ENCODE measurements at places on chromosomes 1 and 21.

DNA sequence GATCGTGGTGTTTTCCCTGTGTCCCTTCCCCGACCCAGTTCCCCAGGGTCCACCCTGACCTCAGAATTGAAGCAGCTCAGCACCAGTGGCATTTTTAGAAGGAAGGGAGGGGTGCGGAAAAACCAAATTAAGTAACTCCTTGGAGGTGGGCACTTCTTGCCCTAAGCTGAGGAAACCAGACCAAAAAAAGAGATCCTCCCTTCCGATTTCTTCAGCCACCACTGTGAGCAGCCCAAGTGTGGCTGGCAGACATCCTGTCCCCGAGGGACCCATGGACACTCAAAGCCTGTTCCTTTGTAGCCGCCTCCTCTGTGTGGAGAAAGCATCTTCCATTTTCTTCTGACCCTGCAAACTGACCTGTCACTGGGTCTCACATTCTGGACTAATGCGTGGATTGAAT lies 31.3 kb downstream of the KIRREL1 start:
- DNase-seq = no peak

DNA sequence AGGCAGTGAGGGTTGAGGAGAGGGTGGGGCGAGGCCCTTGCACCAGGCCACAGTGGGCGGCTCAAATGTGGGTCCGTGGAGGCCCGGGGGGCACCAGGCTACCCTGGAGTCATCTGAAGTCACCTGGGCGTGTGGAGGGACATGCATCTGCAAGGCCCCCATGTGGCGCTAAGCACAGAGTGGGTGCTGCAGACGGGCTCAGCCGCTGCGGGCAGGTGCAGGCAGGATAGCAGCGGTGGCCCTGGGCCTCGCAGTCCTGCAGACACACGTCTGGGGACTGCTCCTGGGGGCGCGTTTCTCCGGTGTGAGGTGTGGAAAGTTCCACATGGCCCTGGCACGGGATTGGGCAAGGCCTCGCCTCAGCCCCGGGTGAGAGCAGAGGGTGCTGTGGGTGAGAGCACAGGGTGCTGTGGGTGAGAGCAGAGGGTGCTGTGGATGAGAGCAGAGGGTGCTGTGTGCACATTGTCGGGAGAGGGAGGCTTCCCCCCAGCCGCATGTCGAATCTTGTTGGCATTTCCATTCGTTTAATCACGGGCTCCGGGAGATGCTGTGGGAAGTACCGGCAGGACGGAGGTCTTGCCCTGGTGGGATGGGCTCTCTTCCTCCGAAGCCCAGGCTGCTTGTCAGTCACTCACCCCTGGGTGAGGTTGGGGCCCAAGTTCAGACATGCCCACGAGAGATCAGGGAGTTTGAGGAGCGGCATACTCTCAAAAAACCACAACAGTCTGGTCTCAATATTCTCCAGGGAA lies 46.5 kb downstream of the TP73 start:
- DNase-seq = no peak

- peak; percentile 72 for DNase-seq
Measured at GRCh38 chr1:183989078-183989577, 48.4 kb downstream of the COLGALT2 start.

DNA sequence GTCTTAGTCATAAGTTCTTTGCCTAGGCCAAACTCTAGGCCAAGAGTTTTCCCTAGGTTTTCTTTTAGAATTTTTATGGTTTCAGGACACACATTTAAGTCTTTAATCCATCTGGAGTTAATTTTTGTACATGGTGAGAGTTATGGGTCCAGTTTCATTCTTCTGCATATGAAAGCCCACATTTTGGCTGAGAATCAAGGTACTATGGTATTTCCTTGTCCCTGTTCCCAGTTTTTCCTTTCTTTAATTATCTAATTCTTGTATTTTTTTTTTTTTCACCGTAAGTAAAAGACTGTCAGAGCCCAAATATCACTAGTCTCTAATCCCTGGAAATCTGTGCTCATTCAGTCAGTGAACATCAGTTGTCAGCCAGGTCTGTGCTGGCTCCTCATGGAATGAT lies 105.4 kb downstream of the MAP3K21 start:
- no peak for DNase-seq

DNA sequence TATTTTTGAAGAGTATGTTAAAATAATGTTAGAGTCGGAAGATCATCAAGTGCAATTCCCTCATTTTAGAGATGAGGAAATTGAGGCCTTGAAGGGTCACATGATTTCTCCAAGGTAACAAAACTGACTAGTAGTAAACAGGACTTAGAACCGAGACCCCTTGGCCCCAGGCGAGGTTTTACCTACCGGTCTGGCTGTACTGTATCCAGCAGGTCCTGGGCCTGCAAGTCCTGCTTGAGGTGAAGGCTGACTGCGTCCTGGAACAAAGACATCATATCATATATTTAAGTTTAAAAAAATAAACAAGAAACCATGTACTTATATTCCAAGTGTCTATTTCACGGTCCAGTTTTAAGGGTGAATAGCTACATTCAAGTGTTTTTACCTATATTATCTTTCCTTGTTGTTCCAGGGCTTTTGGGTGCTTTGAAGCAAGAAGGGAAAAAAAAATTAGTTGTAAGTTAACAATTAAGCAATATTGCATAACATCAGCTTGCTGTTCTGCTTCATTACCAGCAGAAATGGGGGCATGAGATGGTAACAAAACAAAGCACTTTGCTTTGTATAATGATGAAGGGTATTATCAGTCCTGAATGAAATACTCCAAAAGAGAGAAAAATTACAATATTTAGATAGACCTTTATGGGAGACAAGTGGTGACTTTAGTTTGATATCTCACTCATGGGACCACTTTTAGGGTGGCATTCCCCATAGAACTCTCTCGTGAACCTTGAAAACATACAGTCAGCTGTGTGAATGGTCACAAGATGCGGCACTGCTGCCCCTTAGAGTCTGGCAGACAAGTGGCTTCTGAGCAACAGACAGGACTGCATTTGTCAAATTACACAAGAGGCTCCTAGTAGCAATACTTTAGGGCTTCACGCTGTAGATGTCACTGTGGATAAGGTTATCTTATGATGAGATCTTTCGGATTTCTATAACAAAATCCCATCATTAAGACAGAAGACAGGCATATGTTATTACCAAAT lies 29.8 kb upstream of the CFAP298 start:
- DNase-seq = no peak

DNA sequence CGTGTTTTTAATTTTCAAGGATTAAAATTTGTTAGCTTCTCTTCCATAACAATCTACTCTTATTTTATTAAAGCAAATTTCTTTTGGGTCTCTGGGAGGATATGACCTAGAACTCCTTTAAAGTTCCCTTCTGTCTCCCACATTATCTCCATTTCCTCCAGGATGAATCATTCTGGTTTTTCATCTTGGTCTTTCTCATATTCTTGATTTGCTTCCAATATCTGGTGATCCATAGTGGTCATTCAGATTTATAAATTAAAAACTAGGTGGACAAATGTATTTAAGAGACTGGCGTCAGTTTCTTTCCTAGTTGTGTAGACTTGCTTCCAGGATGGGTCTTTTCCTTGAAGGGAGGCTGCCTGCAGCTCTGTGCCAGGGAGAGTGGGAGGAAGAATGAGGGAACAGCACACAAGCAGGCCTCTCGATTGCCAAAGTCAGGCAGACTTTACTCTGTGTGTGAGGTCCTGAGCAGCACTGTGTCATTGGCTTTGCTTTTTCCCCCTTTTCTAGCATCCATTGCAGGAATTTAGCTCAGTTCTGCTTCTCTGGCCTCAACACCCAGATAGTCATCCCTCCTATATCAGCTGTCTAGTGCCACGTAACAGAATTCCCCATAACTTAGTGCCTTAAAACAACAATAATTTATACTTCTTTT lies 48.1 kb upstream of the FOXO6 start:
- no peak for DNase-seq

DNA sequence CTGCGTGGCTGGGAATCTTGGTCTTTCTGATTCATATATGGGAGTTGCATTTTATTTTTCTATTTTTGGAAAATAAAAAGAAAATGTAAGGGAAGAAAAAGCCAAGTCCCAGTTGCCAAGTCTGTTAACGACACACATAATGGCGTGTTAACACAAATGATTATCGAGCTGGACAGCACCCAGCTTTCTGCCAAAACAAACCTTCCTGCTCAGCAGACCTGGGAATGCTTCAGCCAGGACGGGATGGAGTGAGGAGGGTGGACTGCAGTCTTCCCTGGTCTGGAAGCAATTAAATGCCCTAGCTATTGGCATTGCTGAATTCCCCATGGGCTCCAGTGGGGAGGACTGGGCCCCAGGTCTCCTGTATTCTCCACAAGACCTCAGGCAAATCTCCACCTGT lies 184.2 kb upstream of the USP24 start:
- no peak for DNase-seq

DNA sequence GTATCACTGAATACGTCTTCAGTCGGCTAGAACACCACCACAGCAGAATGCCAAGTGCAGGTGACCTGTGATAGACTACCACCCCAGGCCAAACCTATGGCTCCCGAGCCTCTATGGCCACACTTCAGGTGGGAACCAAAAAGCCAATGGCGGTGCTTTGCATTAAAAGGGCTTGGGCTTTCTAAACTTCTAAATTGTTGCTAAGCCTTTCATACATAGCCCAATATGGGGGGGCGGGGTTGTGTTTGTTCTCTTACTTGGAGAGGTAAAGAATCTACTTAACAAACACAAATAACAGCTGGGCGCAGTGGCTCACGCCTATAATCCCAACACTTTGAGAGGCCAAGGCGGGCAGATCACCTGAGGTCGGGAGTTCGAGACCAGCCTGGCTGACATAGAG lies 19.7 kb downstream of the USP48 start:
- DNase-seq = no peak

DNA sequence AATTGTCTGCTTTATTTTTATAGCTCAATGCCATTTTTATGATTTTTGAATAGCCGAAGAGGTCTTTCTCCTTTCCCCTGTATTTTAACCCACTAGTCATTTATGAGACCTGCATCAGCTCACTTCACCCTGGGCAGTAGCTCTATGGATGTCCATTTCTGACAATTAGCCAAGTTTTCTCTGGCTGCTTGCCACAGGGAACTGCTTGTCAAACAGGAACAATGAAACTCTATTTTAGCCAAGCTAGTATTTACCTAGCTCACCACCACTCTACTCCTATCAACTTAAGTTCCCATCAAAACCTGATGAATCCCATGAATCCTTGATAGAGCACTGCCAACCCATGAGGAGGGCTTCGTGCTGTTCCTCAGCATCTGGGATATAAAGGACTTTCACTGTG lies 406.7 kb downstream of the RWDD3 start:
- no peak for DNase-seq

DNA sequence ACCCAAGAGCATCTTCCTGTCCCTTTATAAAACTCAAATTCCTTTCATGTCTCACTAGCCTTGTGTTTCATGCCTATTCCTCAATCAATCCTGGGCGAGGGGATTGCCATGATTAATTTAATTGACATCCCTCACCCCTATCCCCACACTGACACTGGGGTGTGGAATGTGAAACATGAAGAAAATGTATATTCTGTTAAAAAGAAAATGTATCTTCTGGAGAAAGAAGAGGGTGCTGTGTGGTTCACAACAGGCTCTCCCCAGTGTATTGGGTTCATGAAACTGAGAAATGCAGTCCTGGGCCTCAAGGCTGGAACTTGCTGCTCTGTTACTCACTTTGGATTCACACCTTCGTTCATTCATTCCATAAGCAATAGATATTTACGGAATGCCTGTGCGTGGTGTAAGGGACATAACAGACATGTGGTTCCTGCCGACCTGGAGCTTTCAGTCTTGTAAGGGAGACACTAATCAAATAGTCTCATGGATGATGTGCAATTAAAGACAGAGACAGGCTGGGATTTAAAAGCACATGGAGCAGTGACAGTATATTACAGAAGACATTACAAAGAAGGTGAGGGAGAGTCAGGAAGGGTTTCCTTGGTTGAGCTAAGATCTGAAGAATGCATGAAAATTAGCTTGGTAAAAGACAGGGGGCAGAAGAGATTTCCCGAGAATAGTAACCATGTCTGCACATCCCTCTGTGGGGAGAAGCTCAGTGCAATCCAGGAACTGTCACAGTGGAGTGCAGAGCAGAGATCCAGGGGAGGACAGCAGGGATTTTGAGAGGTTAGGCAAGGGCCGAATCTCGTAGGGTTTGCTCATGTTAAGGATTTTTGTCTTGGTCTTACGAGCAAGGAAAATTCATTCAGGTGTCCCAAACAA lies 32.1 kb downstream of the SERTAD4 start:
- no peak for DNase-seq

GRCh38 chr1:169896013-169896412 lies 2.3 kb upstream of the SCYL3 start:
- no peak for DNase-seq

GRCh38 chr1:44759077-44759476 lies 16.3 kb upstream of the RPS8 start:
- no peak for DNase-seq

GRCh38 chr1:212478467-212479025 lies 45.8 kb downstream of the NENF start:
- DNase-seq = no peak

GRCh38 chr1:4894566-4894965 lies 240.2 kb downstream of the AJAP1 start:
- no peak for DNase-seq

- DNase-seq = no peak
Measured at GRCh38 chr1:11229203-11229602, 33.1 kb downstream of the MTOR start.

- no peak for DNase-seq
Measured at GRCh38 chr1:90274376-90274775, 279.5 kb downstream of the ZNF326 start.

- no peak for DNase-seq
Measured at GRCh38 chr1:39992234-39992633, 37.3 kb downstream of the MFSD2A start.

GRCh38 chr1:78254517-78254916 lies 208.8 kb downstream of the GIPC2 start:
- peak; percentile 66 for DNase-seq

DNA sequence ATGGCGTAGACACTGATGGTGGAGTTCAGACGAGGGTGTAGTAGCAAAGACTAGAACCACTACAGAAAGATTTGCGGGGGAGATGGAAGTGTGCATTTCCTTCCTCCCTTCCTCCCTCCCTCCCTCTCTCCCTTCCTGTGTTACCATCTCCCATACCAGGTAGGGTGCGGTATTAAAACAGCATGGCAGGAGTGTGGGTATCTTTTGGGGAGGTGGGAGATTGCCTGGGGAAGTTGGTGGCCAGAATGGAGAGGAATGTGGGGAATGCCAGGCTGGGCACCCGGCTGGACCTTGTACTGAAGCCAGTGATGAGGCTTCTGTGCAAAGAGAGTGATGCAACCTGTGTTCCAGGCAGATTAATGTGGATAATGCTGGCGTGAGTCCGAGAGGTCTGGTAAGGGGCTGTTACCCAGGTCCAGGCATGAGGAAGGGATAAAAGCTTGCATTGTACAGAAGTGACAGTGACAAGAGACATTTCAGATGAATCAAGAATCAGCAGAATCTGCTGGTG lies 30.3 kb upstream of the PPP2R5A start:
- DNase-seq = no peak

- DNase-seq = no peak
Measured at GRCh38 chr1:230259621-230260020, 166.5 kb downstream of the PGBD5 start.

- DNase-seq = peak; percentile 39
Measured at GRCh38 chr1:3313576-3313950, 140.9 kb upstream of the ARHGEF16 start.

GRCh38 chr1:92995441-92996430 lies 34.5 kb upstream of the DIPK1A start:
- DNase-seq = no peak

All from BJ (cell line).